ENCODE measurements at places on chromosomes 13 and 19.

GRCh38 chr19:56130006-56130405, 8.9 kb upstream of the ZNF787 start:
- no peak for DNase-seq

DNA sequence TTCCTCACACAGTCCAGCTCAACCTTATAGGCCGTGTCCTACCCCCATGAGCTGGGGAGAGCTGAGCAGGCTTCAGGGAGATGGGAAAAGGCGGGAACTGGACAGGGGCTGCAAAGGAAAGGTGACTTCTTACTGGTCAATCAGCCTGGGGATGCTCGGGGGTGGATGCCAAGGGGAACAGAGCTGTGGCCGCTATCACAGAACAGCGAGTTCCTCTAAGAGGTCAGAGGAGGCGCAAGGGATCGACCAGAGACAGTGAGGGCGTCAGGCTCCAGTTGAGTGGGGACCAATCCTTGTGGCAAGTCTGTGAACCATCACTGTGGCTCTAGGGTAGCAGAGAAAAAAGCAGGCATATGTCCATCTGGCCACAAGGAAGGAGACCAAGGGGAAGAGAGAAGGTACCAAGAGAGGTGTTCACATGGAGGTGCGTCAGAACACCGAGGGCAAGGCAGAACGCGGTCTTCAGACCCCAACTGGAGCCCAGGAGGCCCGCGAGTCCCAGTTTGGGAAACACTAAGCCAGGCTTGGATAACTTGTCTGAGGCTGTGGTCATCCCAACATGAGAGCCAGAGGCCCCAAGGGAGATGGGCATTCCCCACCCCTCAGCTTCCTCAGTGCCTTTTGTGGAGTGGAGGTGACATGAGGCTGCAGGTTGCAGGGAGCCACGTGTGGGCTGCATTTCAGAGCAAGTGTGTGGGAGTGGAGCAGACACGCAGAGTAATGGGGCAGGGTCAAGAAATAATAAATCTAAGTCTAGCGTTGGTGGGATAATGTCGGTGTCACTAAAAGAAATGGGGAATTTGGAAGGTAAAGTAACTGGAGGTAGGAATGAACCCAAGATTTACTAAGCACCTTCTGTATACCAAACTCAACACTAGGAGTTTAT, 3.9 kb downstream of the F10 start:
- DNase-seq, result no peak

- DNase-seq, result no peak
Observed at GRCh38 chr19:11164879-11165406, 9.4 kb upstream of the SPC24 start.

GRCh38 chr13:62933809-62934208, 1518.2 kb upstream of the PCDH20 start:
- DNase-seq, result no peak

GRCh38 chr19:38839816-38840582, 8.4 kb upstream of the ECH1 start:
- DNase-seq, result no peak

GRCh38 chr13:27309967-27310598, 39.5 kb downstream of the RASL11A start:
- no peak for DNase-seq

GRCh38 chr13:111111376-111111937, 3.7 kb upstream of the ARHGEF7 start:
- DNase-seq, result no peak

DNA sequence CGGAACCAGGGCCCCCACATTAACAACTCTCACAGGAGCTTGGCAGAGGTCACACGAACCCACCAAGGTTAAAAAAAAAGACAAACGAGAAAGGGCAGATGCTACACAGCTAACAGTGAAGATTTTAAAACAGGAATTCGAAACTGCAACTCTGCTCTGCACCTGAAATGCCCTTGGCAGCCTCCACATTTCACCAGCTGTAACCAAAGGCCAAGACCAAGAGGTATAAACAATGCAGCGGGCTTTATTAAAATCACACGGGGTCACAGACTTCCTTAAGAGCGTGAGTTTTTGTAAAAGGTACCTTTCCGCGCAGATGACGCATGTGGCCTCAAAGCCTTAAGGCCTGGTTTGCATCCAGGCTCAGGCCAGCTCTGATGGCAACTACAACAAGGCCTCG, 88.2 kb downstream of the STK24 start:
- no peak for DNase-seq

DNA sequence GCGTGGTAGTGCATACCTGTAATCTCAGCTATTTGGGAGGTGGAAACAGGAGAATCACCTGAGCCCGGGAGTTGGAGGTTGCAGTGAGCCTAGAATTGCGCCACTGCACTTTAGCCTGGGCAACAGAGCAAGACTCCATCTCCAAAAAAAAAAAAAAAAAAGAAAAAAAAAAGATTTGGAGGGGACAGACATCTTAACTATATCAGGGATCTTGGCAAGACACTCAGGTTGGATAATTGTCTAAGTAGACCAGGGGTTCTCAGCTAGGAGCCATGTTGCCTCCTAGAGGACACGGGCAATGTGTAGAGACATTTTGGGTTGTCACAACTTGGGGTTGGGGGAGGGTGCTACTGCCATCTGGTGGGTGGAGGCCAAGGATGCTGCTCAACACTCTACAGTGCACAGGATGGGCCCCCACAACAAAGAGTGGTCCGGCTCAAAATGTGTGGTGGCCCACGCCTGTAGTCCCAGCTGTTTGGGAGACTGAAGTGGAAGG, 1.9 kb upstream of the ZNF580 start:
- peak; percentile 83 for DNase-seq

DNA sequence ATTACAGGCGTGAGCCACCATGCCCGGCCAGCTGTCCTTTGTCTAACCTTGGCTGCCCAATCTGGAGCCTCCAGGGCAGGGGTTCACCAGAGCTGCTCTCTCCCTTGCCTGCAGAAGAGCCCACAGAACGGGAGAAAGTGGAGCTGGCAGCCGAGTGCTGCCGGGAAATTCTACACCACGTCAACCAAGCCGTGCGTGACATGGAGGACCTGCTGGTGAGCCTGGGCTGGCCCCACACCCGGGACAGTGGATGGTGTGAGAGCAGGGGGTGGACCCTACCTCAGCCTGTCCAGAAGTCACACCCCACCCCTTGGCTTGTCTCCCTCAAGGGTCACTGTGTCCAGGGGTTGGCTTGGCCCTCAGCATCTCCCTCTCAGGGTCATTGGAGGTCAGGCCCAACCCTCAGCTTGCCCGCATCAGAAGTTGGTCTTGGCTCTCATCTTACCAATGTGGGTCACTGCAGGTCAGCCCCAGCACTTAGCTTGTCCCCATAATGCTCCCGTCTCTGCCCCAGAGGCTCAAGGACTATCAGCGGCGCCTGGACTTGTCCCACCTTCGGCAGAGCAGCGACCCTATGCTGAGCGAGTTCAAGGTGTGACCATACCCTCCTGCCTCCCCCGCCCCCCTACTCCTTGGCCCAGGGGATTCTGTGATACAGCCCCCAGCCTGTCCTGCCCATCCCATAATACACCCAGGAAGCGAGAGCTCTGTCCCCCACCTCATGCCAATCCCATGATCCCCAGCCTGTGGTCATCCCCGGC, 20.4 kb downstream of the ARHGEF1 start:
- no peak for DNase-seq

- no peak for DNase-seq
Observed at GRCh38 chr19:32676186-32676894, 692 bp downstream of the RGS9BP start.

DNA sequence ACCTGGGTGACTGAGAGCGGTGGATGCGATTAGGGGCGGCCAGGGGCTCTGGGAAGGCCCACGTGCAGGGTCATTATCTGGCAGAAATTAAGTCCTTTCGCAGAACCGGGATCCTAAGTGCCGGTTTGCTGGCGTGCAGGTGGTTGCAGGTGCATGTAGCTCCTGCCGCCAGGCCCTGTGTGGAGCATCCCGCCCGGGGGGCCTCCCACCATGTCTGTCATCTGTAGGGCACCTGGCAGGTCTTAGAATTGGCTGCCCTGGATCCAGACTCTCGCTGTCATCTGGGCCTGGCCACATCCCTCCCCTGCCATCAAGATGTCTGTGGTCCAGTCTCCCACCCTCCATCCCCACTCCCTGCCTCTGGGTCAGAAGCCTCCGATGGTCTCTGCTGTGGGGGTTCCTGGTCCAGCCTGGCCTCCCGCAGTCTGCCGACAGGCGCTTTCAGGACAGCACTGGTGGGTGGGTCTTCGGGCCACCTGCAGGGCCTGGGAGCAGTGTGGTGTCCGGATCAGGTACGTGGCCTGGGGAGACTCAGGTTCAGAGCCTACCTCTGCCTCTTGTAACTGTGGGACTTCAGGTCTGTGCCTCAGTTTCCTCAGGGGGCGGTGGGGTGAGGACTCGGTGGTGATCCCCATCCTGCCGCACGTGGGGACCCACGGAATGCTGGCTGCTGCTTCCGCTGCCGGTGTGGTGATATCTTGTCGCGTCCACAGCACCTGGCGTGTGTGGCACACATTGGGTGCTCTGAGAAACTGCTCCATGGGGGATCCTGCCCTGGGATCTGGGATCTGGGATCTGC, 5.4 kb downstream of the GNA11 start:
- no peak for DNase-seq

DNA sequence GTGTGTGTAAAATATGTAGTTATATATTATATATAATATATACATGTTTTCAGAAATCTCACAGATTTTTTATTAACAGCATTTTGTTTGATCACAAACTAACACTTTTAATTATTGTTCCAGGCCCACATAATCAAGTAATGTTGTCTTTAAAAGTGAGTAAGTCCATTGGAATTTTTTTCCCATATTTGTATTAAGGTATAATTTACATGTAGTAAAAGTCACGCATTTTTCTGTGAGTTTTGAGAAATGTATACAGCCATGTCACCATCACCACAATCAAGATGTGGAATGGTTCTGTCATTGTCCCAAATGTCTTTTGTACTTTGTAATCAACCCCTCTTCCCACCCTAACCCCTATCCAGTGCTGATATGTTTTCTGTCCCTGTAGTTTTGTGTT, 120.0 kb upstream of the RFC3 start:
- DNase-seq, result no peak

GRCh38 chr13:20546556-20546955, 20.4 kb upstream of the IFT88 start:
- DNase-seq, result peak; percentile 24

DNA sequence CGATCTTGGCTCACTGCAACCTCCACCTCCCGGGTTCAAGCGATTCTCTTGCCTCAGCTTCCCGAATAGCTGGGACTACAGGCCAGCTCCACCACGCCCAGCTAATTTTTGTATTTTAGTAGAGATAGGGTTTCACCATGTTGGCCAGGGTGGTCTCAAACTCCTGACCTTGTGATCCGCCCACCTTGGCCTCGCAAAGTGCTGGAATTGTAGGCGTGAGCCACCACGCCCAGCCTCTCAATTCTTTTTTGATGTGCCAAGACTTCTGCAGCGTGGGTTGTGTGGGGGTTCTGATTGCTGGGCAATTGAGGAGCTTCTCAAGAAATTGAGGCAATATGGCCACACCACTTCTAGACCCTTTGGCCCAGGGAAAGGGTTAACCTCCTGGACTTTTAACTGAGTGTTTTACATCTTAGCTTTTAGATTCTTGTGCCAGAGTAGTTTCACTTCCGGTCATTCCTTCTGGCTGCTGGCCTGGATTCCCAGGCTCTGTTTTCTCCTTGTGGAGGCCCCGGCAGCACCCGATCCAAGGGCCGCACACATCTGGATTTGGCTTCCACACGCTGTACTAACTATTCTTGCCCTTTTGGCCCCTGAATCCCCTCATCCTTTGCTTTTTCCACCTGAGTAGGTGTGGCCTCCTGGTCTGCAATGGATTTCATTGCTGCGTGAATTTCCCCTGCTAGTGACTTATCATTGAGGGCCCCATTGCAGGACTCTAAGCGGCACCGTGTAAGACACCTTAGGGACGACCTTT, 14.7 kb downstream of the SMARCA4 start:
- DNase-seq, result no peak

DNA sequence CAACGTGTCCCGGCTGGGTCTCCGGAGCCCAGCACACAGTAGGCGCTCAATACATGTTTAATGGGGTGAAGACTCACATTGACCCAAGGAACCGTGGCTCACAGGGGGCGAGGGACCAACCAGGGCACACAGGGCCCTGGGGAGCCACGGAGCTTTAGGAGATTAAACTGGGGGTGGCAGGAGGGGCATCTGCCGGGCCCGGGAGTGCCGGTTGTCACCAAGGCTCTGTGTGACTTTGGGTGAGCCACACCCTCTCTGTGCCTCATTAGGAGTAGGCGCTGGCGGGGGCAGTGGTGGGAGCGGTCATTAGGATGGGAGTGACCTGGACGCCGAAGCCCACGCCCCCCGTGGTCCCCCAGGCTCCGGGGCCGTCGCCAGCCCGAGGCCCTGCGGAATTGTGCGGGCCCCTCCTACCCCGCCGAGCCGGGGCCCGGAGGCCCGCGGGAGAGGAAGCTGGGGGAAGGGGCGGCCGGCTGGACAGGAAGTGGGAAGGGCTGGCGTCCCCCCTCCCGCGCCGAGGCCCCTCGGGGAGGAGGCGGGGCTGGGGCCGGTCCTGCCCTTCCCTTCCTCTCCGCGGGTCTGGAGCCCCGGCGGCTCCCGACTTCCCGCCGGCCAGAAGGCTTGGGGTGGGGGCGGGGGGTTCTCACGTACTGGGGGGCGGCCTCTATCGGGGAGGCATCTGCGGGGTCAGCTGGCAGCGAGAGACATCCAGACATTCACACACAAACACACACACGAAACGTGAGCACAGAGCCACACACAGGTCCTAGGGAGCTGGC, 1.8 kb upstream of the SSBP4 start:
- DNase-seq, result peak; percentile 86

DNA sequence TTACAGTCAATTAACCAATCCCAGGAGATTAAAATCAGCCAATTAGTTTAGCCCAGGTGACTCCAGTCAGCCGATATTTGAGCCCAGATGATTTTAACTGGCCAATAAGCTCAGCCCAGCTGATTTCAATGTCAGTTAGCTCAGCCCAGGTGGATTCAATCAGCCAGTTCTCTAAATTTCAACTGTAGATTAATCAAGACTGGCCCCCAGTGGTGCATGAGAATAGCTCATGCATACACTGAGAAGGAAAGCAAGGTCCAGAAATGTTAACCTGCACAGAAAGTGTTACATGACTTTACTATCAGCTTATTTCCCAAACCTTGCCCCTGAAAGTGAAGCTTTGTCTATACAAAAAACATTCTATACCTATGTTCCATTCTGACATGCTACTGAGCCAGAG, 55.4 kb upstream of the ZNF724 start:
- no peak for DNase-seq
